ENCODE measurements at places on chromosomes 5 and 9. TPM values are rescaled to one million over a fixed set of nuclear protein-coding genes. Genes with fewer than 3 reads are reported as not detected.

SIT1 gene
- total RNA-seq, result 0.67 TPM

FASTKD3 gene
- total RNA-seq, result 12.2 TPM

FOXD1 gene
- total RNA-seq, result 0.24 TPM

FOXI1 gene
- not detected for total RNA-seq

DNA sequence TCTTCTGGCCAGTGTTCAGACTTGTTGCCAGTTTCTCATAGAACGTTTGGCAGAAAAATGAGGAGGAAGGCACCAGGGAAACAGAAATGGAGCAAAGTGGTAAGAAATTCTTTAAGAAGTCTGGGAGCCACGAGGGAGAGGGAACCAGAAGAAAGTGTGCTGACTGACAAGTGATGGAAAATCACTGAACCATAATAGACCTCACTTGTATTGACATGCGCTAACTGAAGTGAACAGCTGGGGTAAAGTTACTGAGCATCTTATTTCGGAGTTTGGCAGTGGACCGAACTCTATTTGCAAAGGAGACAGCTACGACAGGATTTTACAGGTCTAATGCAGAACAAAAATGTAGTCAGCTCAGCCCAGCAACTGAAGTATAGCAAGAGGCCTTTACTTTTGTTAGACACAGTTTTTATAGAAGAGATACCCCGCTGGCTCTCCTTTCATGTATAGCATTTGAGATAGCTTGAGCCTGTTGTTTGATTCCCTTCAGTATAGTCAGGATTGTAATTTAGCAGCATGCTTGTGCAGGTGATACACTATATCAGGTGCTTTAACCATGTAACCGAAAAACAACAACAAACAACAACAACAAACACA, 53.6 kb downstream of the HMHB1 start:
- no peak for DNase-seq

DNA sequence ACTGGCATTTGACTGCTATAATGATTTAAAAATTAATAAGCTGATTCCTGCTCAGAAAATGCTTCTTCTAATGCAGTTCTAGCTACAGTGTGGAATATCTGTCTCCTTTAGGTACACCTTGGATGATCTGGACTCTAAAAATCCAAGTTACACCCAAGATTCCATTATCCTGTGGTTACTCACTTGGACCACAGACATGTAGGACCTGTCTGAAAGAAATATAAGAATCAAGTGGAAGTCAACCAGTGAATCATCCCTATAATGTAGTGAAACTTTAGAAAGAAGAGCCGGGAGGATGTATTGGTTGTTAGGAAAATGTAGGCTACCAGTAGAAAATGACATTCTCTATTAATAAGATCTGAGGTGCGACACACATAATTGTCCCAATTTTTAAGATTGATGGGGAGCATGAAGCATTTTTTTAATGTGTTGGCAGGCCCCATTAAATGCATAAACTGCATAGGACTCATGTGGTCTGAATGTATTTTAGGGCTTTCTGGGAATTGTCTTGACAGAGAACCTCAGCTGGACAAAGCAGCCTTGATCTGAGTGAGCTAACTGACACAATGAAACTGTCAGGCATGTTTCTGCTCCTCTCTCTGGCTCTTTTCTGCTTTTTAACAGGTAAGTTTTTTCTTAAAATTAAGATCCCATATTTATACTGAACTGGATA, at the start of gene SPINK6:
SPINK6 (plus strand) TSS at position 512 of the 673 bp plus-strand sequence; CDS start at position 567, 55 bp downstream.
- no peak for DNase-seq

- no peak for DNase-seq
Measured at GRCh38 chr9:91825422-91825821, 124.6 kb downstream of the ROR2 start.

DNA sequence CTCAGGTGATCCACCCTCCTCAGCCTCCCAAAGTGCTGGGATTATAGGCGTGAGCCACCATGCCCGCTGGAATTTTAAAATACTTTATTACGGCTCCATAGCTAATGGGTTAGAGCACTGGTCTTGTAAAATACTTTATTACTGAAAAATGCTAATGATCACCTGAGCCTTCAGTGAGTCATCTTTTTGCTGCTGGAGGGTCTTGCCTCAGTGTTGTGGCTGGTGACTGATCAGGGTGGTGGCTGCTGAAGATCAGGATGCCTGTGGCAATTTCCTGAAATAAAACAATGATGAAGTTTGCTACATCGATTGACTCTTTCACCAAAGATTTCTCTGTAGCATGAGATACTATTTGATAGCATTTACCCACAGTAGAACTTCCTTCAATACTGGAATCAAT, 26.0 kb upstream of the GNE start:
- no peak for DNase-seq

Data from colonic mucosa (tissue), 4 donors.